Spleen (tissue), 13 donors: ENCODE measurements at places on chromosomes 4 and X. TPM values are rescaled to one million over a fixed set of nuclear protein-coding genes. Genes with fewer than 3 reads are reported as not detected.

DNA sequence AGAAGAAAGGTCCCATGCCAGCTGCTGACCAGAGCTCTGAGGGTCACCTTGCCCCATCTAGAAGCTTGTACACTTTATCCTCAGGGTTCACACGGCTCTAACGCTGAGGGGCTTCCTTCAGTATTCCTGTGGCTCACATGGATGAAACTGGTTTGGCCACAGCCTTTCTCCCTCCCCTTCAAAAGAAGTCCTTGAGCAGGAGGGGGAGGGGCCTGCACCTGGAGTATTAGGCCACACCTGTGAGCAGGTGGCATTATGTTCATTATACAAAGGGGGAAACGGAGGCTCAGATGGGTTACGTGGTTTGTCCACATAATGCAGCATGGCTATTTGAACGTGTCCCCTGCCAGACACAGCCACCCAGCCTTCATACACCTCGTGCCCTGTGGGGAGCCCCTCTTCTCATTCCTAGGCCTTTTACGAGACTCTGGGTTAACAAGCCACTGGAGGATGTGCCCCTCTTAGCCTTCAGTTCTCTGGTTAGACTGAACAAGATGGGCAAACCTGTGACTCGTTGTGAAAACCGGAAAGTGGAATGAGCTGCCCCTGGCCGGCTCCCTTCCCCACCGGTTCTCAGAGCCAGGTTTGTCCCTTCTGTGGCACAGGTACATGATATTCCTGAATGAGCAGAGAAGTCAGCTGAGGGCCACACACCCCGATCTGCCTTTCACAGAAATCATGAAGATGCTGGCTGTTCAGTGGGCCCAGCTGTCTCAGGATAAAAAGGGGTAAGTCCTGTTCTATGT, 27.2 kb upstream of the JAKMIP1 start:
- H3K36me3 ChIP-seq: no peaks in the 10 kb centered on the region
- H3K4me1 ChIP-seq: no peaks in the 10 kb centered on the region
- no peak overlapping the region for H3K4me3 ChIP-seq
- DNase-seq: no peak

DNA sequence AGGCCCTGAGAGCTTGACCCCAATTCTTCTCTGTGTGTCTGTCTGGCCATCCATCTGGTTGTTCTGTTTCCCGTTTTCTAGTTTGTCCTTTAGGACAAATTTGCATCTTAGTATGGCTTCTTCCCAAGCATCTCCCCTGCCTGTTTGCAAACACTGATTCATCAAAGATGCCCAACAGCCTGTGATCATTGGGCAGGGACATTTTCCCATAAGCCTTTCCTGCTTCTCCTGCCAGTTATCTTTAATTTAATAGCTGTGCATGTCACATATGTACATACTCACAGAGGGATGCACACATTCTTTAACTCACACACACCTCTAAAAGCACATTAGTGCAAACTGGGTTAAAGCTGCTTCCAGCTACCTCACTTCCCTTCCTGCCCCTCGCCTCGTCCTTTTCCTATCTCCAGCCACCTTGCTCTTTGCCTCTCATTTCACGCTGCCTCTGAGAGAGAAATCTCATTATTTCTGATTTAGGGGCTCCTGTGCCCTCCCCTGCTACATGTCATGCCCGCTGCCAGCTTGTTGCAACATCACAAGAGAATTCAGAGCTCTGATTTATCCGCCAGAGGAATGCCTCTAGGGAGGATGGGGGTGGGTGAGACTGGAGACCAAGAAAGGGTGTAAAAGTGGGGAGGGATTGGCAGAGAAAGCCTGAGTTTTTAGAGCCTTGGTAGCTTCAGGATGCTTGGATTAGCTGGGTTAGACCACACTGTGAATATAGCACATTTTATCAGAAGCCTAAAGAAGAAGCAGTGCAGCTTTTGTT, 100.6 kb downstream of the NHS start:
- no peaks in the 10 kb centered on the region for H3K27me3 ChIP-seq
- H3K4me1 ChIP-seq: no peaks in the 10 kb centered on the region
- no peak overlapping the region for H3K4me3 ChIP-seq
- no peak for DNase-seq
- no peaks in the 10 kb centered on the region for H3K36me3 ChIP-seq

- H3K36me3 ChIP-seq: no peaks in the 10 kb centered on the region
- no peaks in the 10 kb centered on the region for H3K4me1 ChIP-seq
- no peaks in the 10 kb centered on the region for H3K27me3 ChIP-seq
- H3K27ac ChIP-seq: no peak overlapping the region
- DNase-seq: no peak
- no peak overlapping the region for H3K4me3 ChIP-seq
Measured at GRCh38 chr4:123786163-123786915, 389.7 kb downstream of the SPRY1 start.

DNA sequence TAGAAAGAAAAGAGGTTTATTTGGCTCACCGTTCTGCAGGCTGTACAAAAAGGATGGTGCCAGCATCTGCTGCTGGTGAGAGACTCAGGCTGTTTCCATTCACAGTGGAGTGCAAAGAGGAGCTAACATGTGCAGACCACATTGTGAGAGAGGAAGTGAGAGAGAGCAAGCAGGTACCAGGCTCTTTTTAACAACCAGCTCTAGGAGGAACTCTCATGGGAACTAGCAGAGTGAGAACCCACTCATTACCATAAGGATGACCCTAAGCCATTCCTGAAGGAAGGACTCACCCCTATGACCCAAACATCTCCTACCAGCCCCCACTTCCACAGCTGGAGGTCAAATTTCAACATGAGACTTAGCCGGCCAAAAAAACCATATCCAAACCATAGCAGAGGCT, 158.6 kb upstream of the ADGRL3 start:
- H3K27me3 ChIP-seq: no peaks in the 10 kb centered on the region
- no peaks in the 10 kb centered on the region for H3K36me3 ChIP-seq
- DNase-seq: no peak

GRCh38 chr4:98179951-98180350, 36.7 kb upstream of the STPG2 start:
- no peaks in the 10 kb centered on the region for H3K36me3 ChIP-seq
- no peak for DNase-seq
- no peaks in the 10 kb centered on the region for H3K4me1 ChIP-seq

- H3K4me3 ChIP-seq: no peak overlapping the region
- H3K27me3 ChIP-seq: no peaks in the 10 kb centered on the region
- DNase-seq: no peak
- no peaks in the 10 kb centered on the region for H3K36me3 ChIP-seq
Measured at GRCh38 chr4:174358829-174359228, 75.1 kb downstream of the CEP44 start.

- H3K27ac ChIP-seq: no peak overlapping the region
- no peaks in the 10 kb centered on the region for H3K4me1 ChIP-seq
- H3K4me3 ChIP-seq: no peak overlapping the region
- no peaks in the 10 kb centered on the region for H3K27me3 ChIP-seq
- DNase-seq: no peak
- no peaks in the 10 kb centered on the region for H3K36me3 ChIP-seq
Measured at GRCh38 chr4:108454227-108454626, 166.1 kb upstream of the RPL34 start.

- no peak overlapping the region for H3K27ac ChIP-seq
- no peak overlapping the region for H3K4me3 ChIP-seq
- no peaks in the 10 kb centered on the region for H3K4me1 ChIP-seq
- H3K27me3 ChIP-seq: no peaks in the 10 kb centered on the region
Measured at GRCh38 chr4:56251556-56251955, 135.7 kb downstream of the AASDH start.

MBTPS2 gene
- total RNA-seq: 11.9 TPM

DAPP1 gene
- total RNA-seq: 47.9 TPM

CFAP47 gene
- total RNA-seq: 0.22 TPM

ARHGAP36 gene
- total RNA-seq: not detected
